Tibial nerve (tissue), 4 donors: ENCODE measurements at places on chromosomes 7 and 10. TPM values are rescaled to one million over a fixed set of nuclear protein-coding genes. Genes with fewer than 3 reads are reported as not detected.

- H3K27me3 ChIP-seq = no peaks in the 10 kb centered on the region
- DNase-seq = peak; percentile 83
- no peaks in the 10 kb centered on the region for H3K36me3 ChIP-seq
- H3K4me3 ChIP-seq = peak overlapping the region; percentile 97
Measured at GRCh38 chr10:79067241-79068202, 1.2 kb upstream of the ZMIZ1 start.

Gene OR6V1
- total RNA-seq = not detected

DNA sequence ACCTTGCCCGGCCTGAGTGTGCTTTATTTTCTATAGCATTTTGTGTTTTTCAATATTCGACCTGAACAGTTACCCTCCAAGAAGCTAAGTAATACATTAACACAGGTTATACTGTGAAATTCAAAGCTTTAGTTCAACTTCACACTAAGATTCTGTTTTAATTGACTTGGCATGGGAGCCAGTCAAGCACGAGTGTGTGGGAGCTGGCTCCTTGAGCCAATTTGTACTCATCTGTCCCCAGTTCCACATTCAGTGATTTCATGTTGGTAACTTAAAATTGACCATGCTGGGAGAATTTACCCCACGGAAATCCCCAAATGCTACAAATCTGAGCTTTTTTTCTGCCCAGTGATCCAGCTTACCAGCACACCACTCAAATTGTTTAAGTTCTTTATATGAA, 20.3 kb downstream of the TSPAN12 start:
- no peak overlapping the region for H3K27ac ChIP-seq
- H3K4me3 ChIP-seq = no peak overlapping the region
- no peaks in the 10 kb centered on the region for H3K27me3 ChIP-seq
- DNase-seq = no peak

DNA sequence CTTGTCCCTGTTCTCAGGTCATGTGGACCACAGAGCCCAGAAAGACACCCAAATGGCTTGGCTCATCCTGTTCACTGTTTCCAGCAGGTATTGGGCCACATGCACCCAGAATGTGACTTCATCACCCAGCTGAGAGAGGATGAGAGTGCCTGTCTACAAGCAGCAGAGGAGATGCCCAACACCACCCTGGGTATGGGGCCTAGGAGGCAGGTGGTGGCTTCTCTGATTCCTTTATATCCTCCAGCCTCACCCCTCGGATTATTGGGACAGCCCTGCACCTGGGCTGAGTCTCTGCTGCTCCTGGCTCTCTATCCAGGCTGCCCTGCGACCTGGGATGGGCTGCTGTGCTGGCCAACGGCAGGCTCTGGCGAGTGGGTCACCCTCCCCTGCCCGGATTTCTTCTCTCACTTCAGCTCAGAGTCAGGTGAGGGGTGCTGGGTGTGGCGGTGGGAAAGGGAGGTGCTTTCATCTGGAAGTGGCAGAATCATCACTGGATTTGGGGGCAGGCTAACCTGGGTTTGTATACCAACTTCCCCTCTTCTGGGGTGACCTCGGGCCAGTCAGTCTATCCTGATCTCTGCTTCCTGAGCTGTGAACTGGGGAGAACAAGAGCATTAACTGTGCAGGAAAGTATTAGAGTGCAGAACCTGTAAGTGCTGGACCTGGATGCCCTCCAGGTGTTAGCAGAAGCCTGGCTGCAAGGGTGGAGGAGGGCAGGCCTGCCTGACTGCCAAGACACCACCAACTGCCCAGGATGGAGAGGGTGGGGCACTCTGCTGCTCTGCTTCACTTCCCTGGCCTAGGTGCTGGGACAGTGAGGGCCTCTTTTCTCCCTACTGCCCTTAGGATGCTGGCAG, 5.2 kb downstream of the GHRHR start:
- H3K4me1 ChIP-seq = no peaks in the 10 kb centered on the region
- no peaks in the 10 kb centered on the region for H3K27me3 ChIP-seq
- H3K36me3 ChIP-seq = no peaks in the 10 kb centered on the region
- no peak for DNase-seq
- no peak overlapping the region for H3K27ac ChIP-seq

DNA sequence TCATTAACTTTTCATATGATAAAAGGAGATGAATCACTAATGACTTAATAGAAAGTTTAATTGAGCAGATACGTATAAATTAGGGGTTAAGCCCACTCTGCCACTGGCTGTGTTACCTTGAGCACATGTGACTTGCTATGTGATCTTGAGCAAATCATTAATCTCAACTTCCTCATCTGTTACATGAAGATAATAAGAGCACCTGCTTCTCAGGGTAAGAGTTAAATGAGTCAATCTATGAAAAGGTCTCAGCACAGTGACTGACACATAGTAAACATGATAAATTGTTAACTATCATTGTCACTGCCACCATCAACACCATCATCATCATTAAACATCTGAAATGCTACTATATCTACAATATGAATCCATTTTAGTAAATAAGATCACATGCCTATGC, 110.8 kb downstream of the TPK1 start:
- H3K36me3 ChIP-seq = no peaks in the 10 kb centered on the region
- H3K27me3 ChIP-seq = no peaks in the 10 kb centered on the region
- DNase-seq = no peak
- H3K4me1 ChIP-seq = no peaks in the 10 kb centered on the region

Gene CNPY1
- 0.30 TPM for total RNA-seq

DNA sequence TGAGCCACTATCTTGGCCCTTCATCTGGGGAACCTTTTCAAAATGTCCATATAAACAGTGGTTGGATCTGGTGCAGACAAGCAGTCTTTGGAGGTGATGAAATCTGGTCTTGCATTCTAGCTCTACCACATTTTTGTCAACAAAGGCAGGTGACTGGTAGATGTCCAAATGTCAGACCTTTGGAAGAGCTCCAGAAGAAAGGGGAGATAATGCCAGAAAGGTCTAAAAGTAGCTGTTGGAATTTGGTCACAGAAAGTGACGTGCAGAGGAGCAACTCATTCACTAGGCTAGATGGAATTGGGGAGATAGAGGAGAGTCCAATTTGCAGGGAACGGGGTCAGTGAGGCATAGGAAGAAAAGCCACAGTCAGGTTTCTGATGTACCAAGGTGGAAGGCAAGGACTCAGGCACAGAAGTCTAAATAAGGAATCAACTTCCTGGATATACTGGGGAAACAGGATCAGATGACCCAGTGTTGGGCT, 36.4 kb upstream of the WAC start:
- DNase-seq = no peak
- H3K27me3 ChIP-seq = no peaks in the 10 kb centered on the region
- H3K36me3 ChIP-seq = no peaks in the 10 kb centered on the region
- no peaks in the 10 kb centered on the region for H3K4me1 ChIP-seq

DNA sequence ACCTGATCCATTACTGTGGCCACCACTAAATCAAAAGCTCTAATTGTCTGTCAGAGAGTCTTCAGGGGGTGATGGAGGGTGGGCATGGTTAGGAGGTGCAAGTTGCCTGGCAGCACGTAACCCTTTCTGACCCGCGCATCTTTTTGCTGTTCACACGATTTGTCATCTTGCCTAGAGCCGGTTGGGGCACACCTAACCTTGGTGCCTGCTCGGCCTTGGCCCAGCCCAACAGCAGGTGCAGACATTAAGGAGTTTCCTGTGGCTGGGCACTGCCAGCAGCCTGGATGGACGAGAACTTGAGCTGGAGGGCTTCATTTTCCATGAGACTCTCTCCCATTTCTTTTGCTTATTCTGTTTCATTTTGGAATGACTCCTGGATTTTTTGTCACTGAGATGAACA, 41.0 kb upstream of the PTF1A start:
- H3K36me3 ChIP-seq = no peaks in the 10 kb centered on the region
- no peak for DNase-seq
- H3K27ac ChIP-seq = no peak overlapping the region

GRCh38 chr10:22473044-22473443, 127.7 kb downstream of the SPAG6 start:
- DNase-seq = no peak
- no peak overlapping the region for H3K4me3 ChIP-seq
- H3K4me1 ChIP-seq = peaks cover 8% of the 10 kb centered on the region
- H3K27ac ChIP-seq = no peak overlapping the region
- H3K27me3 ChIP-seq = no peaks in the 10 kb centered on the region

- no peak overlapping the region for H3K4me3 ChIP-seq
- H3K27me3 ChIP-seq = no peaks in the 10 kb centered on the region
- H3K36me3 ChIP-seq = peaks cover 6% of the 10 kb centered on the region
Measured at GRCh38 chr7:47950714-47951113, 2.4 kb upstream of the PKD1L1 start.

Gene TMEM139
- total RNA-seq = 2.1 TPM

Gene ODAD2
- total RNA-seq = not detected
